ENCODE measurements at places on chromosomes 2 and 18.

- no peak for DNase-seq
Measured at GRCh38 chr2:170305711-170306110, 127.8 kb downstream of the MYO3B start.

GRCh38 chr2:58138396-58139030, 91.9 kb downstream of the VRK2 start:
- DNase-seq = no peak

DNA sequence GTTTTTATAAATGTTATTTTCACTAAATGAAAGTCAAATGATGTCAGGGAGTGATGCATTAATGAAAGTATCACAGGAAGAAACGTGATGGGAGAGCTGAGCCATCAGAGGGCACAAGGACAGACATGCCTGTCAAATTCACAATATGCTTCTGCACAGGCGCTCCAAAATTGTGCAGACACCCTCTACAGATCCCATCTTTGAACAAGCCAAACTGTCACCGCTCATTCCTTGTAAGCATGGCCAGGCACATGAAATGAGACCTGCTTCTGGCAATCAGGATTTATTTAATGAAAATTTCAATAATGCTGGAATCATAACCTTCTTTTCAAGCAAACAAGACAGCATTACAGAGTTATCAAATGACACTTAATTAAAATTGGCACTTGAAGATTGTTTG, 20.4 kb upstream of the FSHR start:
- DNase-seq = no peak

GRCh38 chr2:157875641-157876065, 477 bp downstream of the ACVR1 start:
- DNase-seq = peak; percentile 52

DNA sequence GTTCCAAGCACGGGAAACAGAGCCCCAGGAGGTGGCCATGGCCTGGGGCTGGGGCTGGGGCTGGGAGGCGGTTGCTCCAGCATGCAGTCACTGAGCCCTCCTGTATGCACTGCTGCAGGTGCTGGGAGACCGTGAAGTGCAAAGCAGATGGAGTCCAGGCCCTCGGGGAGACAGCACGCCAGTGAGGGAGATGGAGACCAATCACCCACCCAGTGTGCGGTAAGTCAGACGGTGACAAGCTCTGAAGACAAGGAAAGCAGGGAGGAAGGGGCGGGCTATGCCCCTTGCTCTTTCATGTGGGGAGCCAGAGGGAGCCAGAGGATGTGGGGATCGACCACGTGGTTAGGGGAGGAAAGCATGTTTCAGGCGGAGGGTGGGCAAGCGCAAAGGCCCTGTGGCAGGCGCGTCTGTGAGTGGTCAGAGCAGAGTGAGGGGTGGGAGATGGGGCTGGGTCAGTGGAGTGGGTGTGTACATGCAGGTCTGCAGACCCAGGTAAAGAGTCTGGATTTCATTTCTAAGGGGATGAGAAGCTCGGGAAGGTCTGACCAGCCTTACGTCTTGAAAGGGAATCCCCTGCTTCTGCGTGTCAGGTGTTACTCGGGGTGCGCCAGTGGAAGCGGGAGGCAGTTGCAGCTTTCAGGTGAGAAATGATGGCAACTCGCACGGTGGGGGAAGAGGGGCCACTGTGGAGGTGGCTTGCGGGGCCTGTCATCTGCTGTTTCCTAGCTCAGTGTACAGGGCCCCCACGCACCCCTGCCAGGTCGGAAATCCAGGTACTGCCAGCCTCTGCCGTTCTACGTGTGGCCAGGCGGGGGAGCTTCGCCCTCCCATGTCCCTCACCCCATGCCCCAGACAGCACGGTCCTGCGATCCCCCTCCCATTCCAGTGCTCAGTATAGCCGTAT, 19.4 kb downstream of the RRM2 start:
- peak; percentile 41 for DNase-seq

GRCh38 chr2:227765788-227766372, 20.2 kb downstream of the SCYGR8 start:
- DNase-seq = no peak

- DNase-seq = no peak
Measured at GRCh38 chr18:2908946-2909335, 62.1 kb downstream of the EMILIN2 start.

- DNase-seq = peak; percentile 68
Measured at GRCh38 chr2:102082571-102083392, 59.8 kb upstream of the IL1R1 start.

DNA sequence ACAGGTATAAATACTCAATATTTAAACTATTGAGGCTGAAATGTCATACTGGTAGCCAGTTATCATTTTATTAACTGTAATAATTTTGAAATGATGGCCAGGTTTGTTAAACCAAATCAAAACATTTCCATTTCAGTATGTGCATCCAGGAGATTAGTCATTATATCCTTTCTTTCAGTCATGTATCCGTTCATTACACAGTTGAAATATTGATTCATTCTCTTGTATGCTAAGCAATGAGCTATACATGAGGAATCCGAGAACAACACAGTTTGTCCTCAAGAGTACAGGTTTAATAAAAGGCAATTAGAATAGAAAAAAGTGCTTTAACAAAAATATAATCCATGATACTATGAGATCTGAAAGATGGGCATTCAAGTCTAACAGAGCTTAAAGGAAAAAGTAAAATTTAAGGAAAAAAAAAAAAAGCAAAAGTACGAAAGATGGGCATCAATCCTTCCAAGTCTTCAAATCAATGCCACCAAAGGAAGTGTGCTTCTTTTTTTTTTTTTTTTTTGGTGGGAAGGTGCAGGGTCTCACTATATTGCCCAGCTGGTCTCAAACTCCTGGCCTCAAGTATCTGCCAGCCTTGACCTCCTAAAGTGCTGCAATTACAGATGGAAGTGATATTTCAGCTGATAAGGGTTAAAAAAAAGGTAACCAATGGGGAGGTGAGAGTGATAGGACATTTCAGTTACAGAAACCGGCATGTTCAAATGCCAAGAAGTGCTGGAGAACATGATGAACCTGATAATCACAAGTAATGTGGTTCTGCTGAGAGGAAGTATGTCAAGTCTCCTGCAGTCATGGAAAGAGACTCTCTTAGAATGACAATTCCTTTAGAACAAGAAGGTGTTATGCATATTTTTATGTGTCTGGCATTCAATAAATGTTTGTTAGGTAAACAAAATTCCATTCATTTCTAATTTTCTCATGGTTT, 35.8 kb downstream of the PUM2 start:
- DNase-seq = no peak

DNA sequence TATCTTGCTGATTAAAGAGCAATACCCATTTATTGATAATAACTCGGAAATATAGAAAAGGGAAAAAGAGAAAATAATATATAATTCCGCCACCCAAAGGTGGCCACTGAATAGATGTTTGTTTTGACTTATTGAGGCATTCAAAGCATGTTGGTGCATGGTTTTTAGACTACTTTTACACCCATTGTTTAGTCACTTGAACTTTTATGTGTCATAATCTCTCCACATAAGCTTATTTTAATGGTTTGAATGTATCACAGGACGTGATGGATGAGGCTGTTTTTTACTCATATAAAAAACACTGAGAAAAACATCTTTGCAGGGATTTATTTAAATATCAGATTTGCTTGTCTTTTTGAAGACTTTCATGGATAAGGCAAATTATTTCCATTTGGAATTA, 120.4 kb downstream of the ACKR3 start:
- DNase-seq = no peak

GRCh38 chr2:139773720-139774277, 993.6 kb upstream of the NXPH2 start:
- no peak for DNase-seq

- no peak for DNase-seq
Measured at GRCh38 chr2:144493027-144493809, 26.7 kb downstream of the ZEB2 start.

- no peak for DNase-seq
Measured at GRCh38 chr2:13193075-13193474, 476.3 kb downstream of the TRIB2 start.

GRCh38 chr18:12470382-12471075, 62.8 kb downstream of the PRELID3A start:
- no peak for DNase-seq

- DNase-seq = no peak
Measured at GRCh38 chr2:120855855-120856405, 120.3 kb downstream of the GLI2 start.

- DNase-seq = peak; percentile 42
Measured at GRCh38 chr2:88880441-88880953, 189.0 kb downstream of the RPIA start.

DNA sequence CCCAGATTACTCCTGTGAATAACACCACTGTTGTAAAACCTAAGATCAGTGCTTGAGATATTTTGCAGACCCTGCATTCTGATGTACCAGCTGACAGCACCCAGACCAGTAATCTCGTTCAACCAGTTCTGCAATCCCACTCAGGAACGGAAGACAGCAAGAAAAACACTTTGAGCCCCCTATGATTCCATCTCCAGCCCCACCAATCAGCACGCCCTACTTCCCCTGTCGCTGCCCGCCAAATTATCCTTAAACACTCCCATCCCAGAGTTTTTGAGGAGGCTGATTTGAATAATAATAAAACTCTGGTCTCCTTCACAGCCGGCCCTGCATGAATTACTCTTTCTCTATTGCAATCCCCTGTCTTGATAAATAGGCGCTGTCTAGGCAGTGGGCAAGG, 173.9 kb upstream of the CDH2 start:
- no peak for DNase-seq

GRCh38 chr18:50847192-50847591, 27.4 kb upstream of the MRO start:
- DNase-seq = no peak

DNA sequence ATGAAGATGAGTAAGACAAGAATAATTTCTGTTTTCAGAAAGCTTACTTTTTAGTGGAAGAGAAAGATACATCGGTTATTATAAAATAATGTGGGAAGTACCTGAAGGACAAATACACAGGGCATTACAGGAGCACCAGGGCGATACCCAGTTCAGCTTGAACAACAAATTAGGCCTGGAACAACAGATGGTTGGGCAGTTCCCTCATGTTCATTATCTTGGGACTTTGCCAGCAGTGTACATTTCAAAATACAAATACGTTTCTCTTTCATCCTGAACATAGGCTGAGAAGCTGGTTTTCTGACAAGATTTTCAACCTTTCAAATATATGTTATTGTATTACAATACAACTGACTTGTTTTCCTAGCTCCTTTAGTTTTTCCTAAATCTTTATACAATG, 79.6 kb downstream of the TGIF1 start:
- DNase-seq = no peak

DNA sequence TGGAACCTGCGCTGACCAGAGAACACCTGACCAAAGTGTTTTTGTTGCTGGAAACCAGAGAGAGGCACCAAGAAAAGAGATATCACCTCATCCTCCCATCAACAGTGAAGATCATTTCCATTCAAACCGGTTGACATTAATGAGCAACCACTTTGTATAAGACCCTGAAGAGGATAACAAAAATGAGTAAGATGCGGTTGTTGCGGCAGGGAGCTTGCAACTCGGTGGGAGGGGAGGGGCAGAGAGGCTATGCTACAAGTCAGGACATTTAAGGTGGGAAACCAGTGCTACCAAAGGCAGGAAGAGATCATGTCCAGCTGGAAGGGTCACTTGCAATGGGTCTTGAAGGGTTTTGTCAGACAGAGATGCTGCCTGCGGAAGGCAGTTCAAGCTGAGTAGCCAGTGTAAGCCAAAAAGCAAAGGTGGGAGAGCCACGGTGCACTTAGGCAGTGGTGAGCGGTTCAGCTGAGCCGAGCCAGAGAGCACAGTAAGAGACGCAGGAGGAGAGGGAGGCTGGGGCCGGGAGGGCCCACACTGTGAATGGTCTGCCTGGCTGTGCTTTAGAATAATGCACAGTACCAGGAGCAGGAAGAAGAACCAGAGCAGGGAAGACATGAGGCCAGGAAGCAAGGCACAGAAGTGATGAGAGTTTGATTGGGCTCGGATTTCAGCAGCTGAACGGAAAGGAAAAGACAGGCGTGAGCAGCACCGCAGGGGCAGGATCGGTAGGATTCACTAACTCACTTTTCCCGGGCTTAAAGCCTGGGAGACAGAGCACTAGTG, 24.4 kb upstream of the DTNB start:
- DNase-seq = no peak

DNA sequence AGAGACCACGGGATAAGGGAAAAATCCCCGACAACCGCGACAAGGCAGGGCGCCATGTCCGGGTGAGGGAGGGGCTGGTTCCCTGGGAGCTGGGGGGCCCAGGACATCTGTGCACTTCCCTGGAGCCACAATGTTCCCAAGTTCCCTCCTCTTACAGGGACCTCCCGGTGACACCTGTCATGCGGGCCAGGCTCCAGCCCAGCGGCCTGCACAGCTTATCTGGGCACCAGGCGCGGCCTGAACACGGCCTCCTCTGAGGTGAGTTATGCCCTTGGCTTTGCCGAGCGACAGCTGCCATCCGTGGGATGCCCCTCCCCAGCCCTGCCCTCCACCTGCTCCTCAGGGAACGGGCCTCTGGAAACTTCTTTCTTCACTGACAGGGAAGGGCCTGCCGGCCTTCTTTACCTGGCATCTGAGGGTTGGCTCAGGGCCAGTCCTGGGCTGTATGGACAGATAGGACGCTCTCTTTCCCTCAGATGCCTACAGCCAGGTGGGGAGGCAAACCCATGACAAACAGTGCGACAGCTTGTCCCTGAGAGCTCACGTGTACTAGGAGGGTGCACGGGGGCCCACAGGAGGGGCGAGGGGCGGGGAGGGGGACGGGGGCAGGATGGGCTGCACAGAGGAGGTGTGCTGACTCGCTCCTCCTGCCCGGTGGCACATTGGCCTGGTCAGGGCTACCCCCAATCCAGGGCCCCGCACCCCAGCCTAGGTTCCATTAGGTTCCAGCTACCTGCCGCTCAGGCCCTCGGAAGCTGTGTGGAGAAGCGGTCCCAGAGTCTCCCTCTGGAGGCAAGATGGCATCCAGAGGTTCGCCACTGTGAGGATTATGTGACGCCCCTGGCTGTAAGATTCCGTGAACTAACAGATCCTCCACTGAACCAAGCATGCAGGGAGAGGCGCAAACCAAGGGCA, 34.9 kb upstream of the HPCAL1 start:
- DNase-seq = no peak

DNA sequence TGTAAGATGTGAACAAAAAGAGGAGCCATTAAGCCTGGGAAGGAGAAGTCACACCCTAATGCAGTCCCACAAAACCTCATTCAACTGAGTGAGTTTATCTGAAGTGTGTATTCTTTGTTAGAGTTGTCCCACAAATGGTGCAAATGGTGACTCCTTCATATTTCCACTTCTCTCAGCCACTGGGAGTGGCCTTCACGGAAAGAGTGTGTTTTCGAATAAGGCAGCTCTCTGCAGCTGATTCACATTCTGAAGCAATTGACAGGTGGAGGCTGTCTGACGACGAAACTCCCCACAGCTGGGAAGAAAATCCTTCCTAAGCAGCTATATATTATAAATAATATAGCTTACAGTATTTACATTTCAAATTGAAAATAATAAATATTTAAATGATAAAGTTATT, 318.8 kb upstream of the TMEFF2 start:
- DNase-seq = no peak

All from stimulated activated CD4-positive, alpha-beta T cell treated with anti-CD3 and anti-CD28 coated beads, Interleukin-4, amount 100 ng/mL, for 24 hours (primary cell).